ENCODE measurements at places on chromosomes 6 and 20.

DNA sequence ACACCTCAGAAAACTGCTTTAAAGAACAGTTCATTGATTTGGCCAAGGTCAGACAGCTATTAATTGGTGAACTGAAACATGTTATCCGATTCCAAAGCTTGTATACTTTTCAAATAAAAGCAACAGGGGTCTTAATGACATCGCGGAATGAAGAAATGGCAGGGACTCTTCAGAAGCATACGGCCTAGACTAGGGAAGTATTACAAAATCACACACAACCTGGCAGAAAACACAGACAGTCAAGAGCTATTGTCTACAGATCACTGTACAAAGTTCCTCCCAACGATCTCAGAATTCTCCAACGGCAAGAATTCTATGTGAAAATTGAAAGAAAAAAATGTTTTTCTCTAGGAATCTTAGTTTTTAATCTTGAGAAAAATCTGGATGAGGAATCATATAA is 105.5 kb downstream of the PTPRK start:
- DNase-seq, result no peak

DNA sequence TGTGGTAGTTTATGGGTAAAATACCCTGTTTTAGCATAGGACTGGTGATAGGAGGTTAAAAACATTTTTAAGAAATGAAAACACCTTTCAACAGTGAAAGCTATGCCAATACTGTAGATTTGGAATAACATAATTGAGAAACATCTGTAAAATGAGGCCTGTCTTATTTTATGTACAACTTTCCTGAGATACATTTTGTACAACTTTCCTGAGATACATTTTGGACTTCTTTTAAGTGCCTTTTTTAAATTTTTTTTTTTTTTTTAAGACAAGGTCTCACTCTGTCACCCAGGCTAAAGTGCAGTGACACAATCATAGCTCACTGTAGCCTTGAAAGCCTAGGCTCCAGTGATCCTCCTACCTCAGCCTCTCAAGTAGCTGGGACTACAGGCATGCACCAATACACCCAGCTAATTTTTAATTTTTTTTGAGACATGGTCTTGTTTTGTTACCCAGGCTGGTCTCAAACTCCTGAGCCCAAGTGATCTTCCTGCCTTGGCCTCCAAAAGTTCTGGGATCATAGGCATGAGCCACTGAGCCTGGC is 84.6 kb downstream of the MAN1A1 start:
- DNase-seq, result no peak

GRCh38 chr20:46621492-46621891 is 29.8 kb downstream of the SLC13A3 start:
- DNase-seq, result no peak

DNA sequence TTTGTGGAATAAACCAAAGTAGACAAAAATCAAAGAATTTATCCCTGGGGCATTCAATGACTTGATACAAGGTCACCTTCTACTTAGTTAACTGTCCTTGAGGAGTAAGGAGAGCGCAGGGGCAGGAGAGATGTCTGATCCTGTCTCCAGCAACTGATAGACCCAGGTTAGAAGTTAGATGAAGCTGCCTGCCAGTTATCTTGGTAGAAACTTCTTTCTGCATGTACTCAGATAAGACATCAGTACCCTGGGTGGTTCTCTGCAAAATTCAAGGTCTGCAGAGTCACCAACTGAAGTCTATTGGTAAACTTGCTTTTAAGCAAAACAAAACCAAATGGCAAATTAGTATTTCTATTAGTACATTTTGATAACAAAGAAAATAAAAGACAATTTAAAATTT is 2.7 kb downstream of the SGK1 start:
- DNase-seq, result no peak

DNA sequence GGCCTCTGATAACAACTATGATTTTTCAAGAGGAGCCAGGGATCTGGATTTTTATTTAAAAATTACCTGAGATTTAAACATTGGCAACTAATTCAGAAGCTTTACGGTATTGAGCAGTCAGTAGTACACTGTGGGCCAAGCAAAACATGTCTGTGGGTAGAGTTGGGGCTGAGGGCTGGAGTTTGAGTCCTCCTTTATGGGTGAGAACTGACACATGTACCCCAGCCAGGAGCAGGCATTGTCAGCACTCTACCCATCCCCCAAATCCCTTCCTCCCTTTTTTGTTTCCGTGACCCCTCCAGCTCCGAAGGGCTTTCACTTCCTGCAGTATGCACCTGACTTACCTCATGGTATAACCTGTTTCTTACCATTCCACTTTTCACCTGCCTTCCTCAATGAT is 131.4 kb downstream of the SNX5 start:
- no peak for DNase-seq

GRCh38 chr6:24273096-24273870 is 84.6 kb downstream of the DCDC2 start:
- no peak for DNase-seq

DNA sequence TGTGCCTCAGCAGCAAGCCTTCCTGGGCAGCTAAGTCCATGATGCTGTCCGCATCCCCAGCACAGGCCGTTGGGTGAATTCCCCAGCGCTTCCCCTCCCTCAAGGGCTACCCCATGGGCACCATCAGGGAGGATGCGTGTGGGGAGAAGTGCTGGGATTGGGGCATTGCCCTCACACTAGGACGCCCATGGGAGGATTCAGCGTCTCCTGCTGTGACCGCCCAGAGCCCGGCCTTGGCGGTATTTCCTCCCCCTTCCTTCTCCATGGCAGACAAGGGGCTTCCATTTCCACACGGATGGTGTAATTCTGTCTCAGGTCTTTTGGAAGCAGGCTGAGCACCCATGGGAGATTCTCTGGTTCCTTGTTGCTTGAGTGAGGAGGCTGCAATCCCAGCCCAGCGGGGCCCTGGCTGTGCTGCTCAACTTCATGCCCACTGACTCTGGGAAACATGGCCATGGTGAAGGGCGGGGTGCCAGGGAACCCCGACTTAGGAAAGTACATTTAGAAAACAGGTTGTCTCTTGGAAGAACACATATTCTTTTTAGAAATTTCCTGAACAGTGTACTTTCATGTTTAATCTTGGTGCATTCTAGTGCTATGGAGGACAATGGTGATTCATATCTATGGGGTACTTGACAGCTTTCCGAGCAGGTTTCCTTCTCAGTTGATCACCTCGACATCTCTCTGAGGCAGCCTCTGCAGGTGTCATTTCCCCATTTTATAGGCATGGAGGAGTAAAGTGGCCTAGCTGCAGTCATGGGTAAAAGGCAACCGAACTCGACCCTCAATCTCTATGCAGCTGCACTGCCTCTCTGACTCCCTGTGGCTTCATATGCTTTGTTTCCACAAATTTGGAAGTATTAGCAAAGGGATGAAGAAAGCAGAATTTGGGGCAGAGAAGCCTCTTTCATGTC is 178.2 kb upstream of the CST7 start:
- DNase-seq, result no peak

GRCh38 chr6:21596949-21597682 is 3.6 kb downstream of the SOX4 start:
- DNase-seq, result peak; percentile 43

- no peak for DNase-seq
Observed at GRCh38 chr6:135346747-135347146, 150.8 kb downstream of the AHI1 start.

- no peak for DNase-seq
Observed at GRCh38 chr20:53714524-53714923, 120.9 kb upstream of the ZNF217 start.

- no peak for DNase-seq
Observed at GRCh38 chr6:74057326-74057725, 361.3 kb downstream of the CD109 start.

DNA sequence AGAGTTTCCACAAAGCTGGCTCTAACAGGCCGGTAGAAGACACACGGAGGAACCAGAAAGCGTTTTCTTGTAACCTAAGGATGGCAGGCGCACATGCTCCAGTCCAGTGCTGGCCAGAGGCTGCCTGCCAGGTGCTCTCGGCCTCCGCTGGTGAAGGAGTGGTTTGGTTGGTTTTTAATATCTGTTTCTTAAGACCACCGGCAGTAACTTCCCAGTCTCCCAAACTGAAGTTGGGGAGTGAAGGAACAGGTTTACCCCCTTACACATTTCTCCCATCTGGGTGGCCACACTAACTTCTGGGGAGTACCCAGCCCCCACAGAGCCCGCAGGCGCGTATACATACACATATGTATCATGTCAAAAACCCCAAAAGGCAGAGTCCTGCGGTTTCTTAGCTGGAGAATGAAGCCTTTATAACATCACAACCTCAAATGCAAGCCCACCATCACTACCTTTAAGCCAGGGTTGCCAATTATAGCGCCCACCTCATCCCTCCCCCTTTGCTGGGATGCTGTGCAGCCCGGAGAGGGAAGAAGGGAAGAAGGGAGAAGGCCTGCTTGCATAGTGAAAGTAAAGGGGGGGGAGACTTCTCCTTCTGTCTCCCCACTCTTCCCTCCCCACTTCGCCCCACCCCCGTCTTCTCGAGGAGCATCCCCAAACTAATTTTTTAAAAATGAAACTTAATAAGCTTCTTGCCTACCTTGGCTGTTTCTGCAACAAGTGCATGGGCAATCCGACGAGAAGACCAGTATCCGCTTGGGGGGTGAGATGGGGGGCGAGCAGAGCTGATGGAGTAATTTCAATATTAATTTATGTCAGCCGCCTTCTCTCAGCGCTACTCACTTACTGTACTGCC is 1.0 kb downstream of the TRERF1 start:
- DNase-seq, result no peak

DNA sequence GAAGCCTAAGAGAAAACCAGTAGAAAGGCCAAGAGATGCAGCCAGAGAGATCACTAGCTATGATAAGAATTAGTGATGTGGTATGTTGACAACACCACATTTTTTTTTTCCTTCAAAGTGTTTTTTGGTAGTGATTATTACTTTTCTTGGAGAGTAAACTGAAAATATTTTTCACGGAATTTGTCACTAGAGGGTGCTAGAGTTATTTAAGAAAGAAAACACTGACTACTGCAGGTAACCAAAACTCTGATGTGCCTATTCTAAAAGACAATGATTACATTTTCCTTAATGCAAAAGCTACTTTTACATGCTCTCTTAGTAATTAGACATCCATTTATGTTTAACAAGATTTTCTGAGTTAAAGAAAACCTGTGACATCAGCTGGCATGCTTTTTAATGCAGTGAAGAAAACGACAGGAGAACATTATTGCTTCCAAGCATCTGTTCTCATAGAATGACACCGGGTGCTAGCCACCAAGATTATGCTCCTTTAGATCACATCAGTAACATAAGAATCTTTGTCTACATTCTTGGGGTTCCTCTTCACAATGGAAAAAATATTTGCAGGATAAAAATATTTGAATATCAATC is 28.8 kb downstream of the RWDD2A start:
- DNase-seq, result no peak

DNA sequence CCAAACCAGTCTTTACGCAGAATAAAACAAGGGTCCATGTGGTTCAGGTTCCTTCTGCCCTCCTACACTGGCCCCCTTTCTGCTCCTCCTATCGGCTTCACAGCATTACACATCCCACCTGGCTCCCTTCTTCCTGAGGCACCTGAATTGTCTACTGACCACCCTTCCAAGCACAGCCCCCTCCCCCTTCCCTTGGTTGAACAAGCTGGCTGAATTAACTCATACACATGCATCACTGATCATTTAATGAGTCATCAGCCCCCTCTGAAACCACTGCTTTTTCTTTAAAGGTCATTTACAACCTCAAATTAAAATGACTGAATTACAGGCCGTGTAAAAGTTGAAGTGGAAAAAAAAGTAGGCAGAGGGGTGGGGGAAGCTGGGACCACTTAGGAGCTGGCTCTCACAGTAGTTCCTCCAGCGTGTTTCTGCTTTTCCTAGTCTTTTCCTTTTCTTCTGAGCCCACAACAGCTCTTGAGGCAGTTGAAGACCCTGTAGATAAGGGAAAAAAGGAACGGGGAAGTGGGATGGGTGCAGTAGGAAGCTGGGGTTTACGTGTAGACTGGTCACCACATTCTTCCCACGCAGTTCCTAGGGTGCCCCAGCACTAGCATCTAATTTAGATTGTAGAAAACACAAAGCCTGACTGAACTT is 67.6 kb downstream of the FYN start:
- no peak for DNase-seq

DNA sequence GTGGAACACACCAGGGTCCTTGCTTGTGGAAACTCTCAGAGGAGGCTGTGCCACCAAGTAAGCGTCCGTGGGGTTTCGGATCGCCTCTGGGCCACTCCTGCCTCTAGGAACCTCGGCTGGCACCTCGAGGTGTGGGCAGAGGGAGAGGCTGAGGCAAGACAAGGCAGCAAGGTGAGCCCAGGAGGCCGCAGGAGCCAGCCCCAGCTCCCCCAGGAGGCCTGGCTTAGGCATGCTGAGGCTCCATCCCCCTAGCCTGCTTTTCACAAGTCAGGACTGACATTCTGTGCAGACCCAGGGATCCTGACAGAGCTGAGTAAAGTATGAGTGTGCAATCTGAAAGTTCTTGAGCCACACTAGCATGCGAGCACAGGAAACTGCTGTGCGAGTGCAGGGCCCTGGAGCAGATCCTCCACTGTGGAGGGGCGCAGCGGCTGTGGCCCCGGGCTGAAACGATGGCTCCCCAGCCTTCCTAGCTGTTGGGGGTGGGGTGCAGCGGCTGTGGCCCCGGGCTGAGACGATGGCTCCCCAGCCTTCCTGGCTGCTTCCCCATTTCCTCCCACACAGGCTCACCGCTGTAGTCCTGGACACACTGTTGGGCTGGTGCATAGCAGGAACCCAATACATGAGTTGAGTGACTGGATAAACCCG is 75.2 kb upstream of the CD93 start:
- DNase-seq, result no peak

- DNase-seq, result no peak
Observed at GRCh38 chr20:50198180-50198666, 7.6 kb downstream of the CEBPB start.

DNA sequence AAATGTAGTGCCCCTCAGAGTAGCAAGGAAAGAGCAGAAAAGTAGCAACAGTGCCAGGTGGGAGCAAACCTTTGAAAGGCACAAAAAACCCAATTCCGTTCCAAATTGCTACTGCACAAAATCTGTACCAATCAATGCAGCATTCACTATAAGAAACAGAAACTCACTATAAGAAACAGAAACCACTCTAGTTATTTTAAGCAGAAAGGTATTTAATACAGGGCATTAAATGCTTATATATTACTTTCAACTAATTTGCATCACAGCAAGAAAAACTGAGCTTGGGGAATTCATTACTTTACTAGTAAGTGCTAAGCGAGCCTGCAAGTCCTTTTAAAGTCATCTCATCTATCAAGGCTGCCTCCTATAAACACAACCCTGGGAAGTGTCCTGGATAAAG is 116.5 kb upstream of the OLIG3 start:
- no peak for DNase-seq

GRCh38 chr20:14928083-14928482 is 590.7 kb upstream of the FLRT3 start:
- no peak for DNase-seq

GRCh38 chr6:100881707-100882040 is 545 bp upstream of the ASCC3 start:
- no peak for DNase-seq

DNA sequence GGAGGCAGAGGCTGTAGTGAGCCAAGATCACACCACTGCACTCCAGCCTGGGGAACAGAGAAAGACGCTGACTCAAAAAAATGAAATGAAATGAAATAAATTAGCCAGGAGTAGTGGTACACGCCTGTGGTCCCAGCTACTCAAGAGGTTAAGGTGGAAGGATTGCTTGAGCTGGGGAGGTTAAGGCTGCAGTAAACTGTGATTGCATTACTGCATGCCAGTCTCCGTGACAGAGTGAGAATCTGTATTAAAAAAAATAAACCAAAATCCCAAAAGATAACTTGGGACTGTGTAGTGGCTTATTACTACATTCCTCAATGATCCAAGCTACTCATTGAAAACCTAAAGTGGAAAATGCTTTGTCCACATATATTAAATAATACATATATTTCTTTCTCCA is 87.0 kb downstream of the SGK1 start:
- no peak for DNase-seq

Measured in naive B cell (primary cell).